Stimulated activated CD4-positive, alpha-beta T cell treated with anti-CD3 and anti-CD28 coated beads, TNF-alpha, amount 100 ng/mL, for 24 hours (primary cell): ENCODE measurements at places on chromosomes 7 and 10.

GRCh38 chr10:361203-362081 lies 226.2 kb downstream of the ZMYND11 start:
- DNase-seq, result no peak

DNA sequence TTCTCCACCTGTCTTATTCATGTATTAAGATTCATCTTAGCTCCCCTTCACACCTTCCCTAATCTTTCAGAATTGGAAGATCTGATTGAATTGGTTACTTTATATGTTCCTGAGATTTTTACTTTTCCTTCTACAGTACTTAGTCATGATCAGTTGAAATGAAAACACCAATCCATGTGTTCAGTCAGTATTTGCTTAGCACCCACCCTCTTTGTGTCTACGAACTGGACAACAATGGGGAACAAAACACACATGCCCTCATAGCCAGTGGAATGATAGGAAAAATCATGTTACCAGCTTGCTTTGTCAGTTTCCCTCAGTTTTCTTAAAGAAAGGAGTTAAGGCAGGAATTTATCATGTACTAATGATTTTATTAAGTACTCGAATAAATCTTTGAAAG lies 2.0 kb downstream of the MASTL start:
- DNase-seq, result no peak

DNA sequence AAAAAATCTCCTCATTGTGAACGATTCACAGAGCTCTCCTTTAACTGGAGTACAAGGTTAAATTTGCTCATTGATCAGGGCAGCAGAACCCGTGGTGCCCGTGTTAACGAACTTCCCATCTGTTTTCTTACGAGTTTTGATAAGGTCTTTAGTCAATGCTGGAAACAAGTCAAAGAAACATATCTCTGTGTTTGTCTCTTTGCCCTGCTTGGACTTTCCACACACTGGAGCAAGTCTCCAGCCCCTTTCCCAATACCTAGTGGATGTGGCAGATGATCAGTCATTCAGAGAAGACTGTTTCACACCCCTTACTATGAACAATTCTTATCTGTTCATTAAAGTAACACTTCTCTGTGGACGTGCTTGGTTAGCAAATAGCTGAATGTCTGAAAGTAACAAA lies 121.3 kb downstream of the ARID5B start:
- no peak for DNase-seq

- DNase-seq, result no peak
Measured at GRCh38 chr7:91280185-91280584, 16.0 kb downstream of the FZD1 start.

DNA sequence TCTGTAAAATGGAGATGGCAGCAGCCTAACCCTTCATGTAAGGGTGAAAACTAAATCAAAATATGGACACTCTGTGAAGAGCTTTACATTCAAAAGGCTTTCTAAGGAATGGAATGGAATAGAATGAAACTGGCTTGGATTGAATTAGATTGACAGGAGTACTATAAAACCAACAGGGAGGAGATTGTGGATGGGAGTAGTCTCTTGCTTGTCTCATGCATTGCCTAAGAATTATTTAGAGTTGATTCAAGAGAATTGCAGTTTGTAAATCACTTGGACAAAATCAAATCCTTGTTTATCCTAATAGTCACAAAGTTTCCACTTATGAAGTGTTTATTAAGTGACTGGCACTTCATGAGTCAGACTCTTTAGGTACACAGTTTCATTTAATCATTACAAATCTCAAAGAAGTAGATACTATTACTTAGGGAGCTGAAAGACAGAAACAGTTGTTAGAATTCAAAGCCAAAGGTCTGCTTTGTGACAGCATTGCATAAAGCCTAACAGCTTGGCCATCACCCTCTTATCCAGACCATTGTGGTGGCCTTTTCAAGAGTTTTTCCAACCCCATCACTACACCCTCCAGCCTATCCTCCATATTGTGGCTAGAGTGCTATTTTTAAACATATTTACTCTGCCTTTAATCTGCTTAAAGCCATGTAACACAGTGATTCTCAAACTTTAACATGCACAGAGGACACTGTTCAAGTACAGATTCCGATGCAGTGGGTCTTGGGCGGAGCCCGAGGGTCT lies 91.9 kb upstream of the GHITM start:
- no peak for DNase-seq

- peak; percentile 79 for DNase-seq
Measured at GRCh38 chr10:131453721-131454634, 142.5 kb upstream of the TCERG1L start.

GRCh38 chr7:47586925-47587324 lies 5.0 kb upstream of the TNS3 start:
- no peak for DNase-seq

GRCh38 chr10:35359056-35359455 lies 22.7 kb downstream of the CCNY start:
- no peak for DNase-seq

DNA sequence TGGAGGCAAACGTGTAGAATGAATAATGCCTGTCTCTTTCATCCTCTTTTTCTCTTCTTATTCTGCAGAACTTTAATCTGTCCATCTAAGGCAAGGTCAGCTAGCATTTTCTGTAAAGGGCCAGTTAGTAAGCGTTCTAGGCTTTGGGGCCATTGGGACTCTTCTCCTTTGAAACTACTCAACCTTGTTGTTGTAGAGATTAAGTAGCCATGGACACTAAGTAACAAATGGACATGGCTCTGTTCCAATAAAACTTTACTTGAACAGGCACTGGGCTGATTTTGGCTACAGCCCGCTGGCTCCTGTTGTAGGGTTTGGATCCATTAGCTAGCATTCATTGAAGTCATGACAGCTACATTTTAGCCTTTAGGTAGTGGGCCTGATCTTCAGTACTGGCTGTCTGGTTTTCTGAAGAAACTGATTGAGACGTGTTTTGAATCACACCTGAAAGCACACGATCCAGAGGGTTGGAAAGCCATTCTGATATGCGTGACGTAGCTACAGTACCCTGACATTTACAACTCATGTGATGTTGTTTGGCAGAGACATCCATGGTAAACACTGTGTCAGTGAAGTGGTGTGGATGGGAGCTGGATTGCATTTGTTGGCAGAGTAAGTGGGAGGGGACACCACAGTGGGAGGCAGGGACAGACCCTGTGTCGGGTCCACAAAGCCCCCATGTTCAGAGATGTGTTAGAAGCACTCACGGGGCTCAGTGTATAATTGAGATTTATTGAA lies 92.5 kb downstream of the MTPN start:
- no peak for DNase-seq

- no peak for DNase-seq
Measured at GRCh38 chr7:134028853-134029252, 98.3 kb upstream of the LRGUK start.
